ENCODE measurements at places on chromosomes 1 and 21.

DNA sequence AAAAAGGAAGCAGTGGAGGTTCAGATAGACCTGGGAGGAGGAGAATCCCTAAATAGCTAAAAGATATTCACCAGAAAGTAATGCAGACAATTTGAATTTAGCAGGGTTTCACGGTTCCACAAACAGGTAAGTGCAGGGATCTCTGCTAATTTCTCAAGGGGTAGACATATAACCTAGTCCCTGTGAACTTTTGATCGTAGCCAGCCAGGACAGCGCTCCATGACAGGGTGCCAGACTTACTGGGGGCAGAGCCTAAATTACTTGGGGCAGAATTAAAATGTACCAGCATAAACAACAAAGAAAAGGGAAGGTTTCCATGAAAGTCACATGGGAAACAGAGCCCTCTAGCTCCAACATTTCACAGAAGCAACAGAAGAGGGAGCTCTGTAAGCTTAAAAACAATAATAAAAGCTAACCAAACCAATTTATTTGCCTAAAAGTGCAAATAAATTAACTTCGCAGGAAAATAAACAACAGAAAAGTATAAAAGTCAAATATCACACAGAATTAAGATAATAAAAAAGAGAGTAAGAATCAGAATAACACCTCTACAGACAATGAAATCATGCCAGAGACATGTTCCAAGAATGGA lies 198.3 kb downstream of the DUSP10 start:
- no peak for DNase-seq

GRCh38 chr1:48027533-48027835 lies 30.3 kb upstream of the TRABD2B start:
- DNase-seq, result no peak

DNA sequence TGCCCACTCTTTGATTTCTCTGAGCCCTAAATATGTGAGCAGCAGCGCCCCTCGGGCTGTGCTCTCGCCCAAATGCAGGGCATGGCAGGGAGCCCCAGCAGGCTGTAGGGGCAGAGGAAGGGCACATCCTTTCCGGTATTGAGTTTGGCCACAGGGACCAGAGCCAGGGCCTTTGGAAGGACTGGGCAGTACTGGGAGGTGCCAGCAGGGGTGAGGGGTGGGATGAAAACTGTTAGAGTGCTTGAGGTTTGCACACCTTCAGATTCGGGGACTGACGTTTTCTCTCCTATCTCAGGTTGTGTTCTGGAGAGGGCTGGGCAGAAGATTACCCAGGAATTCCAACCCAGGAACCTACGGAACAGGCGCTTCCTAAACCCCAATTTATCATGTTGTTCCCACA lies 2.2 kb upstream of the ATP1A2 start:
- DNase-seq, result no peak

DNA sequence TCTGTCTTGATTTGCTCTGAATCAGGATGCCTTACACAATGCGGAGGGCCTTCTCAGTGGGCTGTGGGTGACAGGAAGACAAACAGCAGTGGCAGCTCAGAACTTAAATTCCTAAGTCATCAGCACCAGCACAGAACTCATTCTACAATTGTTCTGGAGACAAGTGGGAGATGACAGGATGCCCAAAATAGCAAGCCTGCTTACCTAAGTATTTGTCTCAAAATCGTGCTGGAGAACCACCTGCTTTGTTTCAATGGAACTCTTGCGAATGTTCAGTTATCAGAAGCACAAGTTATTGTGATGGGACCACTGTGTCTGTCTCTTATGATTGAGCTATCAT lies 76.1 kb downstream of the VCAM1 start:
- DNase-seq, result no peak

GRCh38 chr1:52266507-52266906 lies 99.5 kb downstream of the CC2D1B start:
- DNase-seq, result no peak

DNA sequence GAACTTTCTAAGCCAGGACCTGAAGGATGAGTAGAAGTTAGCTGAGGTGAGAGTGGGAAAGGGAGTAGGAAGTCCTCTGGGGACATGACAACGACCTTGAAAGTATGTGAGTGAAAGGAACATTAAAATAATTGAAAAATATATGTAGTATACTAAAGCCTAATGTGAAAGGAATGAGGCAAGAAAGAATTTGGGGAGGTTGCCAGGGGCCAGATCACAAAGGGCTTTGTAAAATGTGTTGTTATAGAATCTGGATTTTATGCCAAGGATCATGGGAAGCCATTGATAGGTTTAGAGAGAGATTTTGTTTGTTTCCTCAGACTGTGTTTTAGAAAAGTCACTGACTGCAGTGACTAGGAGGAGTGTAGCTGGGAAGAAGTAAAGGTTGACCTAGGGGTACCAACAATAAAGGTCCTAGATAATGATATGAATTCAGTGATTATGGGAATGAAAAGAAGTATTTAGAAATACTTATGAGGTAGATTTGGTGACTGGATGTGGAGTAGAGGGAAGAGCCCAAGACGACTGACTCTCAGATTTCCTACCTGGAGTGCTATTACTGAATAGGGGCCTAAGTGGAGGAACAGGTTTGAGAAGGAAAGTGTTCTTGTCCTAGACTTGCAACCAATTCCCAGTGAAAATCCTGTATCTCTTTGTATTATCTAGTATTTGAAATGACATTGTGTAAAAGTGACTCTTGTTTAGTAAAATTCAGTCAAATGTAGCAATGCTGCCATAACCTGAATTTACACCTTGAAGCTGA lies 179.8 kb downstream of the PHTF1 start:
- DNase-seq, result no peak

- no peak for DNase-seq
Observed at GRCh38 chr1:117644696-117645311, 39.0 kb downstream of the TENT5C start.

DNA sequence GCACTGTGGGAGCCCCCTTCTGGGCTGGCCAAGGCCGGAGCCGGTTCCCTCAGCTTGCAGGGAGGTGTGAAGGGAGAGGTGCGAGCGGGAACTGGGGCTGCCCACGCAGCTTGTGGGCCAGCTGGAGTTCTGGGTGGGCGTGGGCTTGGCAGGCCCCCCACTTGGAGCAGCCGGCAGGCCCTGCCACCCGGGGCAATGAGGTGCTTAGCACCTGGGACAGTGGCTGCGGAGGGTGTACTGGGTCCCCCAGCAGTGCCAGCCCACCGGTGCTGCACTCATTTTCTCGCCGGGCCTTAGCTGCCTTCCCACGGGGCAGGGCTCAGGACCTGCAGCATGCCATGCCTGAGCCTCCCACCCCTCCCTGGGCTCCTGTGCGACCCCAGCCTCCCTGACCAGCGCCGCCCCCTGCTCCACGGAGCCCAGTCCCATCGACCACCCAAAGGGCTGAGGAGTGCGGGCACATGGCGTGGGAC lies 11.6 kb downstream of the SCYL3 start:
- no peak for DNase-seq

DNA sequence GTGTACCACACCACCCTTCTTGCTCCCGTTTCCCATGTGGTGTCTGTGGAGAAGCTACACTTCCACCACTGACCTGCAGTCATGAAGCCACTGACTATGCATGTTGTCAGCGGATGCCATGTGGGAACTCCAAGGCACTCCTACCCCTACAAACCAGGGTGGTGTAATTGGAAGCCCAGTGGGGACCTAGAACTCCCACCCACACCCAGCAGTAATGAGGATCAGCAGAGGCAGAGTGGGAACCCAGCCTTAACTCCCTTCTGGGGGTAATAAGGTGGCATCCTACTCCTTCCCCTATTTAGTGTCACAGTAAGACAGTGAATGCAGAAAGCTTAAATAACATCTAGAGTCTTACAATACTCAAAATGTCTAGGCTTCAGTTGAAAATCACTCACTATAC lies 78.4 kb downstream of the SPATA46 start:
- no peak for DNase-seq

GRCh38 chr1:220943319-220943996 lies 64.2 kb downstream of the HLX start:
- DNase-seq, result peak; percentile 6

DNA sequence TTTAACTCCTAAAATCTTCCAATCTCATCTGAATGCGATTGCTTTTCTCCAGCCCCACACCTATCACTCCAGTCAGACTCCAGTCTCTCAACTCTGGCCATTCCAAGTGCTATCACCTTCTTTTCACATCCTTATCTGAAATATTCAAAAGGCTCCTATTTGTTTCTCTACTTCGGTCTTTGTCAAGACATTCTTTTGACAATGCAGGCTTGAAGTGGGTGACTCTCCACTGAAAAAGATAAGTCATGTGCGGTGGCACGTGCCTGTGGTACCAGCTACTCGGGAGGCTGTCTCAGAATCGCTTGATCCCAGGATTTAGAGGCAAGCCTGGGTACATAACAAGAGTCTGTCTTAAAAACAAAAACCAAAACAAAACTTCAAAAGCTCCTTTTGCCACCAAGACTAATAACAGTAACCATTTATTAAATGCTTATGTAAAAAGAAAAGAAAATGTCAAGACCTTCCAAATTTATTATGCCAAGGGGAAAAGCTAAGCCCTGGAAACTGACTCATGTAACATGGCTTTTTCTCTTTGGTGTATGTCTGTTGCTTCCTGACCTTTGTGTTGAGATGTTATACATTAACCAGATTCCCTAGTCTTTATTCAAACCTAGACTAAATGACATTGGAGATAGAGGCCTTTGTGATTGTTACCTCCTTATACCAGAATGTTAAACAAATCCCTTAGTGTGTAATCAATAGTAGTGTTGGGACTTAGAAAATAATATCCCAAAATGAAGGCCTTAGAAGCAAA lies 3.6 kb downstream of the ALG14 start:
- no peak for DNase-seq

- DNase-seq, result no peak
Observed at GRCh38 chr1:215101511-215101910, 19.0 kb downstream of the KCNK2 start.

GRCh38 chr1:51780927-51781326 lies 97.6 kb downstream of the NRDC start:
- DNase-seq, result no peak

DNA sequence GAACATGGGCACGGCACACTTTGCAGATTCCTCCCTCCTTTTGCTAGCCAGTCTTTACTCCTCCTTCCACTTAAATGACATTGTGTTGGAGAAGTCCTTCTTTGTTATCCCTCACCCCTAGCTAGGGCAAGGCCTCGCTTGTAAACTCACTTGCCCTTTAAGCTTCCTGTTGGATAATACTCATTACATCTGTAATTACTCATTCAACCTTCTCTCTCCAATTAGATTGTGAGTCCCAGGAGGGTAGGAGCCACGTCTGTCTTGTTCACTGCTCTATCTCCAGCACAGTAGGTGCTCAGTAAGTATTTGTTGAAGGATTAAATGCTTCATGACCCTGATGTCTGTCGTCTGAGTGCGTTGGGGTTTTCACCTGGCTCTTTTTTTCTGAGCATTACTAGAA lies 98.7 kb upstream of the USP24 start:
- DNase-seq, result no peak

DNA sequence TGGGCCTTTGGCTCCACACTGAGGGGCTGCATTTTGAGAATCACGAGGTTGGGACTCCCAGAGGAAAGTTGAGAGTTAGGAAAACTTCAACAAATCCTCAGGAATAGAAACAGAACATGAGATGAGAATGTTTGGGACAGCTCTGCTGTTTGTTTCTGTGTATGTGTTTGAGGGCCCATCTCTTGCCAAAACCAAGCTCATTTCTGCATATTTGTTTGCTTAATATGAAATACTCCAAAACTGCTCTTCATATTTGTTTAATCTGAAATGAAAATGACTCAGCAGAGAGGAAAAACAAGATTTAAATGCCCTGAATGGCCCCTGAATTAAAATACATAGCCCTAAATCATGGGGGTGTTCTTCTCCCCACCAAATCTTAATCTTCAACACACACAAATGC lies 78.1 kb downstream of the DDR2 start:
- no peak for DNase-seq
